Muscle of arm (tissue), 14 donors: ENCODE measurements at places on chromosomes 2 and 18. TPM values are rescaled to one million over a fixed set of nuclear protein-coding genes. Genes with fewer than 3 reads are reported as not detected.

TMEM17 gene
- 2.0 TPM for polyA plus RNA-seq

ZNF532 gene
- 60.7 TPM for polyA plus RNA-seq

GALNT5 gene
- 1.4 TPM for polyA plus RNA-seq

ACKR3 gene
- polyA plus RNA-seq: 23.8 TPM

WNT10A gene
- 0.08 TPM for polyA plus RNA-seq

CACNB4 gene
- polyA plus RNA-seq: 5.7 TPM

NCL gene
- polyA plus RNA-seq: 779 TPM

GRB14 gene
- polyA plus RNA-seq: 0.84 TPM

HOXD10 gene
- polyA plus RNA-seq: not detected

MERTK gene
- 4.3 TPM for polyA plus RNA-seq

FOXI3 gene
- polyA plus RNA-seq: 3.7 TPM
